ENCODE measurements at places on chromosomes 4 and X.

- no peak for DNase-seq
These were observed 1197.2 kb downstream of the PCDH7 start for GRCh38 chr4:31917334-31917733.

- DNase-seq, result no peak
These were observed 7.6 kb downstream of the KLF3 start for GRCh38 chr4:38671592-38671940.

DNA sequence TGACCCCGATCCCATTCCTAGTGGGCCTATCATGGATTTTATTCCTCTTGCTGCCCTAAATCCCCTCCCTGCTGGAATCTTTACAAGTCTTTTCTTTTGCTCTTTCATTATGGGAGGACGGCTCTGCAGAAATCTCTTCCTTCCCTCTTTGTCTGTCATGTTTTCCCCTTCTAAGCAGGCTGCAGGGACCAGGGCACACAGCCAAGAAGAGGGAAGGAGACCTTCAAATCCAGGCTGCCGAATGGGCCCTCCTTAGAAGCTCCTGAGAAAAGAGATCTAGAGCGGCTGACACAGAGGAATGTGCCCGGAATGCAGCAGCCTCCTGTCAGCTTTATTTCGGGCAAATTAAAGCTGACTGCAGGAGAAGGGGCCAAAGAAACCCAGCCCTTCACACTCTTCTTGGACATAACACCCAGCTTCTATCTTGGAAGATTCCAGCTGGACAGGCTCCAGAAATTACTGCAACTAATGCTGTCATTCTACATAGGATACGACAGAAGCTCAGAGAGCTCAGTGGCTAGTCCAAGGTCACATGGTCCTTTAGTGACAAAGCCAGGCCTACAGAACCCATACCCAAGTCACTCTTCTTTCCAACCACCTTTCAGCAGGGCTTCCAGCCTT, 187.8 kb upstream of the NHS start:
- DNase-seq, result no peak

GRCh38 chr4:14066979-14067378, 439.5 kb upstream of the BOD1L1 start:
- DNase-seq, result no peak

GRCh38 chr4:185182239-185182638, 21.6 kb downstream of the CFAP97 start:
- DNase-seq, result no peak

DNA sequence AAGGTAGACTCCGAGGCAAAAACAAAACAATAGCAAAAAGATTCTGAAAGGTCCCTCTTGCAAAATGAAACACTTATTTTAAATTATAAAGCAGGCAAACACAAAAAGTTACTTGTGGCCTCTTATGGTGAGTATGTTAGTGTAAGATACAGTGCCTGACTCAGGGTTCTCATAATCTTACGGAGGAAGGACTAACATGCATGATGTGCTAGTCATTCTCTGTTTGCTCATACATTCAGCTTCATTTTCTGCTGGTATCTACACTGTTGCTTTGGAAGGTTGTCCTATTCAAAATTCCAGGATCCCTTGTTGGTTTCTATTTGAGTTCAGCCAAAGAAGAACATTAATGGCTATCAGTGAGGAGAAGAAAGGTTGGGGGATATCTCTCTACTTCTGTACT, 249.1 kb upstream of the FAM47A start:
- DNase-seq, result no peak

DNA sequence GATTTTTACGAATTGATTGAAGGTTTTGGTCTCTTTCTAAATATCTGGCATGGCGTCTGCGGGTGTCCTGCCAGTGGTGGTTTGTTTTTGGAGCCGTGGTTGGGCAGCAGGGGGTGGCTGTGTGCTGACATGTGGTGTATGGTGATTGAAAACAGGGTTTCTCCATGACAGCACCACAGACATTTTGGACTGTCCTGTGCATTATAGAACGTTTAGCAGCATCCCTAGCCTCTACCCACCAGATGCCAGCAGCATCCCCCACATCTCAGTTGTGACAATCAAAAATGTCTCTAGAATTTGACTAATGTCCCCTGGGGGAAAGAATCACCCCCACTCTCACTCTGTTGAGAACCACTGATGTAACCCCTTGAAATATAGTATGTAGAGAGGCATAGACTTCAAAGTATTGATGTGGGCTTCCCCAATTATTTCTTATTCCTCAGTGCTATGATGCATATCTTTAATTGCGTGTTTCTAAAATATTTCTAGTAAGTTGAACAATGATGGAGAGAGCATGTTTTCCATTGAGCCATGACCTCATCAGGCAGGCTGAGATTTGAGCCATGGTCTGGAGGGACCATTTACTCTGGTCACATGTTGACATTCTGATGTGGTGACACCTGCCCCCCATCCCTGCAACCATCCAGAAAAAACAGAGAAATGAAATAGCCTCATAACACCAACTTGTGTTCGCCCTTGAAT, 77.4 kb upstream of the MID1 start:
- DNase-seq, result no peak

DNA sequence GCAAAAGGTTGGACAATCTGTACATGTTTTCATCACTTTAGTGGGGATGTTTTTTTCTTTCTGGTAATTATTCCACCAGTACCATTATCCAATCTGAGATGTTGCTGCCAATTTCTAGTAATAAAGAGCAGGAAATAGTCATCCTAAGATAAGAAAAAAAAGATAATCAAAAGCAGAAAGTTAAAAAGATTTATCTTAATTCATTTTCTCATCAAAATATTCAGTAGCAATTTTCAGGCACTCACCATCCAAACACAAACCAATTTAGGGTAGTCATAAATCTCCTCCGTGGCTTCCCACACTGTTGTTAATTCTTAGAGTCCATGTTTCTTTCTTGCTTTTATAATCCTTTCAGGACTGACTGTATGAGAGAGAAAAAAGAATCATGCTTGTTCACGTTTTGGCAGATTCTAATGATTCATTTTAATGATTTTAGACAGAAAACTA, 263.7 kb upstream of the UGT8 start:
- no peak for DNase-seq

DNA sequence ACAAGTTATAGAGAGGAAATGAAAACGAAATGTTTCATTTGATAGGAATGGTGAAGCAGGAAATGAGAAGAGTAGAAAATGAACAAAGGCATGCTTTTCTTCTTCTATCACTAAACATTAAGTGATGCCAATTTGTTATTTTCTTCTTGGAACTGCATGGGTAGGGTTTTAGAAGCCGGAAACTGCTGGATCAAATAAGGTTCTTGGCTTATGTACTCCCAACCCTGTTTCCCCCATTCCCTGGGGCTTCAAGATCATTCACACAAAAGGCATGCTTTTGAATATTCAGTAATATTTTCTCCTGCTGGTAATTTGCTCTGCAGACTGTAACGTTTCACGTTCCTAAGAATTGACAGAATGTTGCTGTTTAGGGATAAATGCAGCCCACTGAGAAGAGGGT, 224.1 kb downstream of the NLGN4X start:
- no peak for DNase-seq

DNA sequence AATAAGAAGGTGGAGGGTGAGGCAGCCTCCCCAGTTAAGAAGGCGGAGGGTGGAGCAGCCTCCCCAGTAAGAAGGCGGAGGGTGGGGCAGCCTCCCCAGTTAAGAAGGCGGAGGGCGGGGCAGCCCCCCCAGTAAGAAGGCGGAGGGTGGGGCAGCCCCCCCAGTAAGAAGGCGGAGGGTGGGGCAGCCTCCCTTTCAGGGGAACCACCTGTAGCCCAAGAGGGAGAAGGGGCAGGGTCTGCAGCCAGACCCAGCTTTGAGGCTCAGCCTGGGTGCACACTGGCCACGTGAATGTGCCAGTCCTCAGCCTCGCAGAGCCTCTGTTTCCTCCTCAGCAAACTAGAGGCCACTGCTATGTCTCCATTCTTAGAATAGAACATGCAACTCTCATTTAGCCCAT, 52.6 kb downstream of the HMX1 start:
- DNase-seq, result no peak

DNA sequence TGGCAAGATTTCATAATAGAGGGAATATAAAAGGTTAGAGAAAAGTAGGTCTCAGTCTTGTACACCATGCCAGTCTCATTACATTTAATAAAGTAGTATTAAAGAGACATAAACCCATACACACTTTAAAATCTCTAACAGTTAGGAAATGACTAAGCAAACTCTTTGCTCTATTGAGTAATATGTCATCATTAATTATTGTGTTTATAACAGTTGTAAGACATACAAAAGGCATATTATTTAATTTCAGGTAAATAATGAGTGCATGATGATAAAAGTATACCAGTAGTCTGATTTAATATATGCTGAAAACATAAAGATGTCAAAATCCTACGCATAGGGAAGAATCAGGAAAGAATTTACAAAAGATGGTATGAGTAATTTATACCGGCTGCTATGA, 31.0 kb upstream of the FGG start:
- DNase-seq, result no peak

DNA sequence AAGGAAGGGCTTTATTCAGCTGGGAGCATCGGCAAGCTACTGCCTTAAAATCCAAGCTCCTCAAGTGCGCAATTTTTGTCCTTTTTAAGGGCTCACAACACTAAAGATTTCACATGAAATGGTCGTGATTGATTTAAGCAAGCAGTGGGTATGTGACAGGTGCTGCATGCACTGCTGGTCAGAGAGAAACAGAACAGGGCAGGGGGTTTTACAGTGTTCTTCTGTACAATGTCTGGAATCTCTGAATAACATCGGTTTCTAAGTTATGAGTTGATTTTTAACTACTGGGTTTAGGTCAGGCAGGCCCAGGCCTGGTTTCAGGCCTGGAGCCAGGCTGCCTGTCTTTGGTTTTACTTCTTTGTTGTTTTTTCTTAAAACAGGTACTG, 6.0 kb downstream of the UGT2B17 start:
- DNase-seq, result no peak

DNA sequence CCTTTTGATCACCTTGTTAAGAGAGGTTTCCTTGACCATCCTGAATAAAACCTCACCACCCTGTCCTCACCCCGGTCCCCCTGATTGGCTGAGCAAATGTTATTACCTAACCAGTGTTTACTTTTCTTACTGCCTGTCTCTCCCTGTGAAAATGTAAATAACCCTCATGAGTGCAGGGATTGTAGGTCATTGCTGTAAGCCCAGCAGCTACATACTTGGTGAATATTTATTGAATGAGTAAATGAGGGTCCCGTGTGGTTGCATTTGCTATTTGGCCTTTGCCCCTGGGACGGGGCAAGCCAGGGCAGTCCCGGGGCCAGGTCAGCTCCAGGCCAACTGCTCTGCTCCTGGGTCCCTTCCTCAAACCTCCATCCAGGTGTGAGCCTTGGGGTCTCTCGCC, 55.5 kb upstream of the CLCN4 start:
- no peak for DNase-seq

DNA sequence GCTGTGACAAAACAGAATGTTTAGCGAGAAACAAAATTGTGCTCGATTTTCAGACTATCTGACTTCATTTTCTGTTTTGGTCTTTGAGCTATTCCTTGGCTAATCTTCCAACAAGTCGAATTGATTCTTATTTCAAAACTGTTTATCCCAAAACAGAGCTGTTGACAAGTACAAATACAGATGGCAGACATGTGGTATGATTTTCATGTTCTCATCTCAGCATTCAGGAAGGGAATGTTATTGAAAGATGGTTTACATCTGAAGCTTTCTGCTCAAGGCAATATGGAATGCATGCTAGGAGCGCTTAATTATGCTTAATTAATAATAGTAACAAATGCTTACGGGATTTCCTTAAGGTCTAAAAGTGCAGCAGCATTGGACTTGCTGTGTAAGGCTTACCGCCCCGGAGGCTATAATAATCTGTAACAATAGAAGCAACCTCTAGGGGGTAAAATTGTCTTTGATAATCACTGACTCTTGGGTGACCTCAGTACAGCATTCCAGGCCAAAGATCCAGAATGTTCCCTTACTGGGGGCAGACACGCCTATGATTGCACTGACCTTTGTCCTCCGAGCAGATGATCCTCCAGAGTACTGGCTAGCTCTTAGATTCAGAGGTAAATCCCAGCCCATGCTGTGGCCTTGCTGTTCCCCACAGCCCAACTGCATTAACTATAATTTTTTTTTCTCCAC, 16.4 kb downstream of the LSM6 start:
- no peak for DNase-seq

DNA sequence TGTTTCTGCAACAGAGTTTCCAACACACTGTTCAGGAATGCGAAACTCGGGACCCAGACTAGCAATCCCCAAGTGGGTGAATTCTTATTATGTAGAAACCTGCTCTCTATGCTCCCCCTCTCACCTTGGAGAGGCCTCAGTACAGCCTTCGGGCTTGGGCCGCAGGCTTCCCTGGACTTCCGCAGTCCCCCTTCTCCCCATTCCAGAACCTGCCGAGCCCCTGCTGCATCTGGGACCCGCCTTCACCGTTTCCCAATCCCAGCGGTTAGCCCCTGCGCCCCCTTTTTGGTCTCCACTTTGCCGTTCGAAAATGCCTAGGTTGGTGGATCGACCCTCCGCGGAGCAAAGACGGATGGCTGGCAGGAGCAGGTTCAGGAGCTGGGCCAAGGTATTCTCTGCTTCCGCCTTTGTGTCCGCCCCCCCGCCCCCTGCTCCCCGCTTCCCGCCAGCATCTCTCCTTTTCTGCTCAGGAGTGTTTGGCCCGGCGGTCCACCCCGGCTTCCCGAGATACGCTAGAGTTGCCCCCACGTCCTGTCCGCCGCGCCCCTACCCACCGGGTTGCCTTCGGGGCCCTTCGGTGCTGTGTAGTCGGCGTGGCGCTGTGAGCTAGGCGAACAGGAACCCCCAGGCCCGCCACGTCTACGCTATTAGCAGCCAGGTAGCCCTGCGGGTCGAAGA, 11.5 kb downstream of the HAND2 start:
- DNase-seq, result no peak

DNA sequence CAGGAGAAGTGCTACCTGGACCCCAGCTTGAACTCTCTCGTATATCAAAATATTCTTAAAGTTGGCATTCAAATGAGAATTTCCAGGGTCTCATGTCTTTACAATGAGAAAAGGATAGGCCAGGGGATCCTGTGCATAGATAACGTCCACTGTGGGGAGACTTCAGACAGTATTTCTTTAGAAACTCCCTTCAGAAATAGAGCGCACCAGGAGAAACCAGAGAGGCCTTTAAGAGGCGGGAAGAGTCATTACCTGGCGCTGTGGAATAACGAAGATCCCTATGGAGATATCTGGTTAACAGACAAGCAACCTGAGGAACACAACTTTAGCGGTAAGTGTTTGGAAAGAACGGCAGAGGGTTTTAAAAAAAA, 600 bp downstream of the RADX start:
- DNase-seq, result peak; percentile 57

GRCh38 chr4:100269446-100269845, 79.2 kb upstream of the DDIT4L start:
- DNase-seq, result no peak

GRCh38 chr4:58514299-58514698, 1404.1 kb upstream of the IGFBP7 start:
- DNase-seq, result peak; percentile 4

- no peak for DNase-seq
These were observed 13.6 kb downstream of the AMTN start for GRCh38 chr4:70531981-70532380.

- no peak for DNase-seq
These were observed 455.9 kb downstream of the AFF2 start for GRCh38 chrX:148956352-148956751.

DNA sequence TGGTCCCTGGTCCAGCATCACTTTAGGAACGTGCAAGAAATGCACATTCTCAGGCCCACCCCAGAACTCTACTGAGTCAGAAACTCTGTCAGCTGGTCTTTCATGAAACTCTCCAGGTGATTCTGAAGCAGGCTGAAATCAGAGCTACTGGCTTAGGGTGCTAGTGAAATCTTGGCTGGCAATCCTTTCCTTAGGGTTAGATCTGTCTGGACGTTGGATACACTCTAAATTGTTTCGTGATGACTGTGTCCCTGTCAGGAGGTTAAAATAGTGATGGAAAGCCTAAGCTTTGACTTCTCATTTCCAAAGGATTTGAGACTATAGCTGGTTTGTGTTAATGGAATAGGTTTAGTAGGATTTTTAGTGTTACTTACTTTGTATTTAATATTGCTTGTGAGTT, 99.1 kb downstream of the ARHGAP10 start:
- DNase-seq, result no peak
